ENCODE measurements at places on chromosomes 3 and 15.

- DNase-seq, result no peak
These were observed 512.6 kb upstream of the PPP2R3A start for GRCh38 chr3:135452881-135453280.

DNA sequence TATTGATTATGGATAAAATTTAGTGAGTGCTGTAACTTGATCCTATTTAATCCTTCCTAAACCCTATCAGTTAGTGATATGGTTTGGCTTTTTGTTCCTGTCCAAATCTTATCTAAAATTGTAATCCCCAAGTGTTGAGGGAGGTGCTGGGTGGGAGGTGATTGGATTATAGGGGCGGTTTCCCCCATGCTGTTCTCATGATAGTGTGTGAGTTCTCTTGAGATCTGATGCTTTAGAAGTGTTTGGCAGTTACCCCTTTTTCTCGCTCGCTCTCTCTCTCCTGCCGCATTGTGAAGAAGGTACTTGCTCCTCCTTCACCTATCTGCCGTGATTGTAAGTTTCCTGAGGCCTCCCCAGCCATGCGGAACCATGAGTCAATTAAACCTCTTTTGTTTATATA, 134.0 kb upstream of the SUCLG2 start:
- no peak for DNase-seq

- DNase-seq, result no peak
These were observed 324.0 kb upstream of the TBL1XR1 start for GRCh38 chr3:177521305-177521704.

DNA sequence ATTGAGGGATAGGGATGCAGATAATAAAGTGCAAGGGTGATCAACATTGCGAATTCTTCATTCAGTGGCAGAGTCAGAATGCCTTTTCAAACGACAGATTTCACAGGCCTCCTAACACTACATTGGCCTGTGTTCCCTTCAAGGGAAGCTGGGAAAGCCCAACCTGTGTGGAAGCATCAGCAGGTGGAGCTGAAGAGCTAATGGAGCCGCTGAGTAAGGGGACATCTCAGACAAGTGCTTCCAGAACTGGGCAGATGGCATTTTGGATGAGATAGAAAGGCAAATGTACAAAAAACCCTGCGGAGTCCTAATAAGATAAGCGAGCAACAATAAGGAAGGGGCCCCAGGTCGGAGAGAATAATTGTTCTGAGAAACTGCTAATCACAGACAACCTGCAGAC, 8.5 kb upstream of the SLC24A5 start:
- peak; percentile 25 for DNase-seq

DNA sequence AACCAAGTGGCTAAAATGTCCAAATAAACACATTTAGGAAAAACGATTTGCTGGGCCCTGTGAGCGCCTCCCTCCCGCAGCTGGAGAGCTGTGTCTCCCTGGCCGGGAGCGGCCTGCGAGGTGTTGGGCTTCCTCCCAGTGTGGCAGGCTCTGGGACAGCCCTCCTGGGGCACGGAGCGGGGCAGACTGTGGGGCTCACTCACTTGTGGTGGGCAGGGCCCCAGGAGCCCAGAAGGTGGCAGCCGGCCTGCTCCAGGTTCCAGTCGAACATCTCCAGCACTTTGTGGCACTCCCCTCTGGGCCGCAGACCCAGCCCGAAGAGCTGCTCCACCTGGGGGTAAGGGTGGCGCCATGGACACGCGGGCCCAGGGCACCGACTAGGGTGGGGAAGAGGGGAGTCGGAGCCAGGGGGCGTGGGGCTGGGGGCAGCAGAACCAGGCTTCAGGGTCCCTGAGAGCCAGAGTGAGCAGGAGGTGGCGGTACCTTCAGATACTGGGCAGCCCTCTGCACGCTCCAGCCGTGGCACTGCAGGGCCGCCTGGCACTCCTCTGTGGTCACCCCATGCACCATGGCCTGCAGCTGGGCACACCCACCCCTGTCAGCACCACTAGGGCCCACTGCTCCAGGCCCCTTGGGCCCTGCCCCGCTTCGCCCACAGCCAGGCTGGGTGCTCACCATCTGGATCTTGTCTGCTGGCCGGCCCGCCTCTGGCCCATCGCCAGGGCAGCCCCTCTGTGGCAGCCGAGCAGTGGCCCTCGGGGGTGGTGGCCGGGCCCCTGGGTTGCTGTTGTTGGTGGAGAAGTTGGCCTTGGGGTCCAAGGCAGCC, 41.5 kb downstream of the TNK2 start:
- no peak for DNase-seq

DNA sequence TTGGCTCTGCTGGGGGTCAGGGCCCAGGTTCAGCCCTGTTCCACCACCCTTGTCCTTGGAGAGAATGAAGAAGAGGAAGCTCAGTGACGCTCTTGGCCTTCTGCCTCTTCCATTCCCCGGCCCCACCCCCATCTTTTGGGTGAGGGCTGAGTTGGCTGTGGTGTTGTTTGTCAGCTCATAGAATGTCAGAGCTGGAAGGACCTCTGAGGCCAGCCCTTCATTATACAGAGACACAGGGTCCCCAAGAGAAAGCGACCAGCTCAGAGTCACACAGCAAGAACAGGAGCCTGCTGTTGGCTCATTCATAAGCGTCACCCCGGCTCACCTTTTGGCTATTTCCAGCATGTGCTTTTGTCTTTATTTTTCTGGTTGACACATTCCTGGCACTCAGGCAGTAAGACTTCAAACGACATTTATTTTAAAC, 68.2 kb downstream of the AAGAB start:
- DNase-seq, result no peak

- peak; percentile 2 for DNase-seq
These were observed 1.1 kb downstream of the HDGFL3 start for GRCh38 chr15:83206526-83207008.

- DNase-seq, result no peak
These were observed 181.2 kb downstream of the NECTIN3 start for GRCh38 chr3:111252779-111253178.

DNA sequence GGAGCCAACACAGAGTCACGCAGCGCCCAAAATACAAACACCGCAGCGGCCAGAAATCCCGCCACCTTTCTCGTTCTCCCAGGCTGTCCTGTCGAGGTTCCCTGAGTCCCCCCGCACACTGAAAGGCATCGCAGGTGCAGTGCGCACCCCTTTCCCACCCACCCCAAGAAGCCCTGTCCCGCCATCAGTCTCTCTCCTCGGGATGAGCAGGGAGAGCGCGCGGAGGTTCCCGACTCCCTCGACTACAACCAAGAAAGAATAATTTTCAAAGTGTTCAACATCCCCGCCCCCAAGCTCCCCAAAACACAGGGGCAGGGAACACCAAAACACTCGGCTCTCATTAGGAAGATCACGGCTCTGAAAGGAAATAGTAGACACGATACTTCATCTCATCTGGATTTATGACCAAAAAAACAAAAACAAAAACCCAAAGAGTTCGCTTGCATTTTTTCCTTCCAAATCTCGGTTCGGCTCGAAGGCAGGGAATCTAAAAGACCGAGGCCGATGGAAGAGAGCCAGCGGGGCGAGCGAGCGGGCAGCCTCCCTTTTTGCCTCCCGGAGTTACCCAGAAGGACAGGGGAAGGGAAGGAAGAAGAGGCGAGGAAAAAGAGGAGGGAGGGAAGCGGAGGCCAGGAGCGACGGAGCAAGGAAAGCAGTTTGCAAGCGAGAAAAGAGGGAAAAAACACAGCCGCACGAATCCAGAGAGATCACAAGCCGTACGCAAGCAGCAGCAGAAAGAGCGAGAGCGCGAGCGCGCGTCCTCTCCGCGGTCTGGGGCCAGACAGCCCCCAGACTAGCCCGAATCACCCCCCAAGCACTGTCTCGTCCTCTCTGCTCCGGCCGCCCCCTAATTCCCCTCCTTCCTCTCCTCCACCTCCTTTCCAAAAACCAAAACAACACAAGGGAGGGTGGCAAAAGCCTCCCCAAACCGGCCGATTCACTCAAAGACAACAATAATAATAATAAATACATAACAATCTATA, 808 bp downstream of the BCL6 start:
- no peak for DNase-seq

GRCh38 chr3:15010664-15011063, 54.5 kb downstream of the MRPS25 start:
- no peak for DNase-seq

DNA sequence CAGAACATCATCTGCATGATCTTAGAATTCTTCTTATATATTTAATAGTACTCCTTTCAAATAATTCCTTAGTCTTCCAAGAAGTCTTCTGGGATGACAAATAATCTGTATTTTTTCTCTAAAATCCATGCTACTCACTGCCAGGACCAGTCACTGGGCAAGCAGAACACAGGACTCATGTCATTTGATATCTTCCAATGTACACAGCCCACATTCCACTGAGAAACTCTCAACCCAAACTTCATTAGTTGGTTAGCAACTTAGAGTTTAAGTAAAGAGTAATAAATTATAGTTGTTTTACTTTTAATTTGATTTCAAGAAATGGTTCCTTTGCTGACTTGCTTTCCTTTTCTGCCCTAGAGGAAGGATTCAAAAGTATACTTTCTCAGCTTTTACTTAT, 317.0 kb downstream of the VGLL3 start:
- DNase-seq, result no peak

- peak; percentile 8 for DNase-seq
These were observed 28.0 kb upstream of the DCLK3 start for GRCh38 chr3:36792342-36792741.

DNA sequence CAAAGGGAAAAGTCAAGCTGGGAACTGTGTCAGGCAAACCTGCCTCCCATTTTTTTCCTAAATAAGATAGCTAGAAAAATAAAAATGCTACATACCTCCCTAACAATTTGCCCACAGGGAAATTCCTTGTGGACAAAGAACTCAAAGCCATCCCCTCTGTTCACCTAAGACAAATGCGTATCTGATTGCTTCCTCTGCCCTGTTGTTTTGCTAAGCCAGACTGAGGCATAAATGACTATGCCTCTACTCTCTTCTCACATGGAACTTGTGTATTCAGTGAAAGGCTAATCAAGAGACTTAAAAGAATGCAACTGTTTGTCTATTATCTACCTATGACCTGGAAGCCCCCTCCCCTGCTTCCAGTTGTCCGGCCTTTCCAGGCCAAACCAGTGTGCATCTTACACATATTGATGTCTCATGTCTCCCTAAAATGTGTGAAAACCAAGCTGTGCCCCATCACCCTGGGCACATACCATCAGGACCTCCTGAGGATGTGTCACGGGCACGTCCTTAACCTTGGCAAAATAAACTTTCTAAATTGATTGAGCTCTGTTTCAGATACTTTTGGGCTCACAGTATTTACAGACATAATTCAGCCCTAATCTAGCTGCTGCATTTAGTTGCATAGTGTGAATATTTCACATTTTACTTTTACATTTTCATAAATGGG, 15.8 kb downstream of the CHD2 start:
- no peak for DNase-seq

DNA sequence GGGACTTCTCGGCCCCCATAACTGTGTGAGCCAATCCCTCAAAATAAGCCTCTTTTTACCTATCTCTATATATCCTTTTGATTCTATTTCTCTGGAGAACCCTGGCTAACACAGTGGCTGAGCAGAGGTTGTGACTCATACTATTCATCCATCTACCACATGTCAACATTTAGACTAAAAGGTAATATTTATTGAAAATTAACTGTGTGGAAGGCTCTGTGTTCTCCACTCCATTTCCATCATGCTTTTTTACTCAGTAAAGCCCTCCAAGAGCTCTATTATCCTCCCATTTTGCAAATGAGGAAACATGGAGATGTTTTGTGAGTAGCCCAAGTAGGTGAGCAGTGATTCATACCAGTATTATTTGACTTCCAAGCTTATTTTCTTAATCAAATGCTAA, 217.9 kb upstream of the DCBLD2 start:
- DNase-seq, result no peak

DNA sequence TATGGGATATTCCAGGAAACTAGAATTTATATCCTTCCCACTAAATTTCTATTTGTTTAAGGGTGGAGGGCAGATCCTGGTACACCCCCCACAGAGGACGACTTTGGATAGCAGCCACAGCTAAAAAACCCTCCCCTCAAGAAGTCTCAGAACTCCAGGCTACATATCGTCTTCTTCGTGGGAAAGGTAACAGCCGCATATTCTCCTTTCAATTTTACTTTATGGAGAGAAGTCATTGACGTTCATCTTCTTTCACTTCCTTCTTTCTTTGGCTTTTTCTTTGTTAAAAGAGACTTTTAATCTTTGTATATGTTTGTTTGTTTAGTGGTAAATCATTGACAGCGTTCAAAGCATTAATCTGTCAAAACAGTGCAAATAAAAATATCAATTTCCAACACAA, 36.3 kb downstream of the TRIP4 start:
- no peak for DNase-seq

DNA sequence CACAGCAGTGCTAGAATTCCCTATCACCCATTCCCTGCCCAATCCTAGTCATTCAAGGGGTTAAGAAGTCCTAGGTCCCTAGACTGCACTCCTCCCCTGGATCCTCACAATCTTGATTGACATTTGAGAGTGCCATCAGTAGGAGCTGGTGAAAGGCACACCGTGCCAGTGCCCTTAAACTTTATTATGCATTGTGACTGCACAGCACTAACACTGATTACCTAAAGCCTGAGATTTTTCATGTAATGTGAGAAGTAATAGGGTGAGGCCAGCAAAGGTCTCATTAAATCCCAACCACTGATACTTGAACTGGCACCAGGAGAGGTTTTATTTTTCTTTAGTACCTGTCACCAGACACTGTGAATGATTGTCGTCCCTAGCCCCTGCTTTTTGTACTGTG, 16.3 kb downstream of the GXYLT2 start:
- no peak for DNase-seq

GRCh38 chr15:52180196-52180835, 10.9 kb downstream of the GNB5 start:
- DNase-seq, result no peak

DNA sequence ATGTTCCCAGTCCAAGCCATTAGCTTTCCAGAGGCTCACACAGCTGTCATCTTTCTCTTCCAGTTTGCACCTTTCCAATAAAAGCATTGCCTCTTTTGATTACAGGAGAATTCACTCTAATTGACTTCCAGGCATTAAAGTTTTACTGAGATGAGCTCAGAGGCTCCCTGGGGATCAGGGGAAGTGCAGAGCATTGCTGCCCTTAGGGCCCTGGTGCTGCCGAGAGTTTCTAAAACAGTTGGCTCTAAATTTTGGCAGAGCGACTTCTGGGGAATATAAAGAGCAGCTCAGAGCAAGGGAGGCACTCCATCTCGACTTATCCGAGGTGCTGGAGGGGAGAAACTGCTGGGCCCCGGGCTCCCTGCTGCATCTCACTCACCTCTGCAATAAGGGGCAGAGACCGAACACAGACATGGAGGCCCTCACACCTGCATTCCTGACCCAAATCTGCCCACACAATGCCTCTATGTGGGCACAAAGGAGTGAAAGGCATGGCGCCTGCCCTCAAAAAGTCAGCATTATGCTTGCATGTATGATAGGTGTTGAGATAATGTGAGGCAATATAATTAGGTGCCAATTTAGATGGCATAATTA, 61.7 kb downstream of the SCN11A start:
- no peak for DNase-seq

GRCh38 chr3:160473978-160474377, 24.4 kb upstream of the TRIM59 start:
- DNase-seq, result no peak

Measured in NCI-H1436 (cell line).